ENCODE measurements at places on chromosomes 11 and 22. TPM values are rescaled to one million over a fixed set of nuclear protein-coding genes. Genes with fewer than 3 reads are reported as not detected.
A peak's percentile ranks its signal among the peaks of the same experiment; 100 is the strongest.

GRCh38 chr11:316891-317301 lies 3.1 kb downstream of the IFITM1 start:
- no peak for DNase-seq

IFITM1 gene
- 0.20 TPM for total RNA-seq

WBP2NL gene
- not detected for total RNA-seq

DNA sequence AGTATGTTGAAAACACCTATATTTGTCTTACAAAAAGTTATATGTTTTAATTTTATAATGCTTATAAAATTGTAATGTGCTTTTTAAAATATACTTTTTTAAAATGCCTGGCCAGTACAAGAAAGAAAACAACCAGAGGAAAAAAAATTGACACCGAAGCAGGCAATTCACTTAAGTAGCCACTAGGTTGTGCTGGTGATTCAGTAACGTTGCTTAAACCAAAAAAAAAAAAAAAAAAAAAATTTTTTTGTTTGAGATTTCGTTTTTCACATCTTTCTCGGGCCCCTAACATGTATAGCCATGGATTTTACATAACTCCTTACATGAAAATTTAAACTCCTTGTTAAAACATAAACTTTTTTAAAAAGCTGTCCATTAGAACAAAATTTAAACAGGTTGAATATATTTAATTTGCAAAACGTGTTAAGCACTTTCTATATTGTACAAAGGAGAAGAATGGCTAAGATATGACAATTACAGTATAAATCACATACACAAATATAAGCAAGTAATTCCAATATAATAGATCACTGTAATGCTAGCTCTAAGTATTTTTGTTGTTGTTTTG lies 9.2 kb downstream of the OR8B4 start:
- DNase-seq = peak; percentile 81

ADM2 gene
- total RNA-seq = 0.99 TPM

CHADL gene
- total RNA-seq = 0.60 TPM

DNA sequence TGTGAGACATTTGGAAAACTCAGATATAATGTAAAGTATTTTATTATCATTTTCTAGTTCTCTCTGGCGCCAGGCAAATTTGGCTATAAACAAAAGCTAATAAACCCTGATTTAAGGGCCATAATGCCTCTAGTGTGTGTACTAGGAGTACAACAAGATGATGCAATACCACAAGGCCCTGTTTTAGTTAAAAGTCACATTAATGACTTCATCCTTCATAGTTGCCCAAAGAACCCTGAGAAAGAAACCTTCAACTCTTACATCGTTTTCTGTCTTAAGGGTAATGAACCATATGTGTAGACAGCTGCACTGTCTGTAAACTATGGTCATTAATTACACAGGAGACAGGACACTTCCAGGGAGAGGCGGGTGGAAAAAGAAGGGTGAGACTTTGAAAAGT lies 538.4 kb downstream of the FAM181B start:
- no peak for DNase-seq

DNA sequence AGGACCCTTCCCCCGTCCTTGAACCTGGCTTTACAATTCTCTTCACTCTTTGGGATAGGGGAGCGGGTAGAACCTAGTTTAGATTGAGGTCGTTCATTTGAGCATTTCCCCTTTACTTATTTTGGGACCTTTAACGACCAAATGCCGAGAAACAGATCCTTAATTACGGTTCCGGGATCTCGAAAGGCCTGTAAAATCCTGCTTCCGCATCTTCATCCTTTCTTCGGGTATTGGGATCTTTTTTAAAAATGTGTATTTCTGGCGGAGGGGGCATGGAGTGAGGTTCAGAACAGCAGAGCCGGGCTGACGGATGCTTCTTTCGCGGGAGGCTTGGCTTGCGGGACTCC lies 395 bp upstream of the HIPK3 start:
- no peak for DNase-seq

All from lung microvascular endothelial cell (primary cell).